ENCODE measurements at places on chromosomes 5 and 9.
A peak's percentile ranks its signal among the peaks of the same experiment; 100 is the strongest.

- no peak for DNase-seq
Observed at GRCh38 chr9:93244101-93244500, 60.2 kb downstream of the WNK2 start.

DNA sequence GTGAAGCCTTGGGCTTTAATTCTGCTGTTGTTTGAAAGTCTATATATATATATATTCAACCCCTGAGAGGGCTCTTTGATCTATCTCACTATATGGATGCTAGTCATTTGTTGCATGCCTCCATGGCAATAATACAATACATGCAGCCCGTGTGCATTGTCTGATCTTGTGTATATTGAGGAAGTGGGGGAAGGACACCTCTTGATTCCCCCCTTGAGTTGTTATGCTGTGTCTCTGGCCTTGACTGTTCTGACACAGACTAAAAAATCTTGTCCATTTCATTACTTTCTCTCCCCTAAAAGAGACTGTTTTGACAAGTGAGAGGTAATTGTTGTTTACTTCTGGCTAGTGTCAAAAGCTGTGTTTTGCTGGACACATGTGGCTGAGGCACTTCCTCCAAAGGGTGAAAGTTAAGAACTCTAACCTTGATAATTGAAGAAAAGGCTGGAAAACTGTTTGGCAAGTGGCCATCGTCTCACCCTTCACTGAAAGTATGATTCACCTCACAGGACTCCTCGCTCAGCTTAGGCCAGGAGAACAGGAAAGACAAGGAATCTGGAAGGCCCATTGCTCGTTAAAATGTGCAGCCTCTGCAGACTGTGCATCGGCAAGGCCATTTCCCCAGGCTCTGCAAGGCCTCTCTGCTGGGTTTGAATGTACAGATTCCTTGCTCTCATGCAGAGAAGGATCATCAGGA lies 304.0 kb downstream of the PRELID2 start:
- peak; percentile 64 for DNase-seq

DNA sequence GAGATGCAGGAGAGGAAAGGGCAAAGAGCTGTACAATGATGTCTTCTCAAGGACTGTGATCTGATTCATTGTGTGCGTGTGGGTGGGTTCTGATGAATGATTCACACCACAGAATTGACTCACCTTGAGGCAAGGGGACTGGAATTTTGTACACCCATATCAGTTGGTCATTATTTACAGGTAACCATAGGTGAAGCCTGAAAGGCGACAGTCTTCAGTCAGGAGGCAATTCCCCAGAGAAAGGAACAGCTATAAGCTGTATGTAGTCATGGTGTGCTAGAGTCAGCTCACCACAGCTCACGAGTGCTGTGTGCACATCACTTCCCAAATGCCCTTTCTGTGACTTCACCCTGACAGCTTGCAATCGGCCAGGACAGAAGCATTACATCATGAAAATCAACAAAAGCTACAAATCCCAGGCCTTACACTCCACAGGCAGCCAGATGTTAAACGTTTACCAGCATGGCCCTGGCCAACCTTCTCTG lies 87.6 kb upstream of the RPS23 start:
- DNase-seq = no peak

GRCh38 chr9:131530920-131531832 lies at the start of gene UCK1:
UCK1 (minus strand) TSS chr9:131531263; CDS start chr9:131531174, 89 bp downstream.
- peak; percentile 92 for DNase-seq

- no peak for DNase-seq
Observed at GRCh38 chr9:137089232-137089947, 2.6 kb downstream of the MAN1B1 start.

DNA sequence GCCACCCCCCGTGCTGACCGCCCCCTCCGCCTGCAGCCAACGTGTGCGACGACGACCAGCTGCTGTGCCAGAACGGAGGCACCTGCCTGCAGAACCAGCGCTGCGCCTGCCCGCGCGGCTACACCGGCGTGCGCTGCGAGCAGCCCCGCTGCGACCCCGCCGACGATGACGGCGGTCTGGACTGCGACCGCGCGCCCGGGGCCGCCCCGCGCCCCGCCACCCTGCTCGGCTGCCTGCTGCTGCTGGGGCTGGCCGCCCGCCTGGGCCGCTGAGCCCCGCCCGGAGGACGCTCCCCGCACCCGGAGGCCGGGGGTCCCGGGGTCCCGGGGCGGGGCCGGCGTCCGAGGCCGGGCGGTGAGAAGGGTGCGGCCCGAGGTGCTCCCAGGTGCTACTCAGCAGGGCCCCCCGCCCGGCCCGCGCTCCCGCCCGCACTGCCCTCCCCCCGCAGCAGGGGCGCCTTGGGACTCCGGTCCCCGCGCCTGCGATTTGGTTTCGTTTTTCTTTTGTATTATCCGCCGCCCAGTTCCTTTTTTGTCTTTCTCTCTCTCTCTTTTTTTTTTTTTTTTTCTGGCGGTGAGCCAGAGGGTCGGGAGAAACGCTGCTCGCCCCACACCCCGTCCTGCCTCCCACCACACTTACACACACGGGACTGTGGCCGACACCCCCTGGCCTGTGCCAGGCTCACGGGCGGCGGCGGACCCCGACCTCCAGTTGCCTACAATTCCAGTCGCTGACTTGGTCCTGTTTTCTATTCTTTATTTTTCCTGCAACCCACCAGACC lies 80.2 kb downstream of the NTNG2 start:
- peak; percentile 75 for DNase-seq

DNA sequence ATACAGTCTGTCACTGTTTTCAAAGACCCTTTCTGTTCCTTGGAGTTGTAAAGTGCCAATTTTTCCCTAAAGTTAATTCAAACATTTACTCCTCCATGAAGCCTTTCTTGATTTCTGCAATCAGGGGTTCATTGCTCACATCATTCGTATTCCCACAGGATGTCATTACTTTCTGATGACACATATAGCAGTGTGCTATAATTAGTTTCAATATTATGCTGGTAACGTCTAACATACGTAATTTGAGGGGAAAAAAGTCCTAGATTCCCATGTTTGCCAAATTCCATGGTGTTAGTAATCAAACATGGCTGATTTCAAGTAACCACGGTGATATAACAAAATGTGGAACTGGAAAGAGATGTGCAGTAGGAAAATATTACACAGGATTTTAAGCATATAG lies 468.2 kb upstream of the MEF2C start:
- DNase-seq = no peak

DNA sequence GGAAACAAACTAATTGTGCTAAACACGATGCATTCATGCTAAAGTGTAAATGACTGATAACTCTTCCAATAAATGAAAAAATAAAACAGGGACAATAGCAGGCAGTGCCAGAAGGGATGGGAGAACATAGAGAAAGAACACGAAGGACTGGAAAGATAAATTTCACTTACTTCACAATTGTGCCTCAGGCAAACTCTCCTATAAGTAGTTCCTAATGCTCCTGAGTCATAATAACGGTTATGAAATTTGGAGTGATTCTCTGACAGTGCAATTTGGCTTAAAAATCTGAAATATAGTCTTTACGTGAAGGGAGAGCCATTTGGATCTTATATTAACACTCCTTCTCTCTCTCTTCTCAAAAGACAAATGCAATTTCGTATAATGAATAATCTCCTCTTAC lies 2218.5 kb downstream of the MAT2B start:
- no peak for DNase-seq

DNA sequence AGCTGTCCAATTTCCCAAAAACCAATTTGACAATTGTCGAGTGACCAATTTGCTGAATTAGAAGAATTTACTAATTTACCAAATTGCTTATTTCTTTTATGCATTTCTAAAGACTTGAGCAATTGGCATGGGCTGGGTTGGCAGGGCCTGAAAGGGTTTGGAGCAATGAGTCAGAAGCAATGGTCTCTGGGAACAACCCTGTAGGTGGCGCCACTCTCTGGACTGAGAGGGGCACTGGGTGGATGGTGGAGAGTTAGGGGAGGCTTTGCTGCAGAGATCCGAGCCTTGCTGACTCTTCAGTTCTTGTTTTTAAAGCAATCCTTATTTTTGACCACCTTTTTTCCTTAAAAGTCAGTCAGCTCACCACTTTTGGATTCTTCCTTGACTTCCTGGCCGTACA lies 71.5 kb upstream of the RPS23 start:
- DNase-seq = no peak

DNA sequence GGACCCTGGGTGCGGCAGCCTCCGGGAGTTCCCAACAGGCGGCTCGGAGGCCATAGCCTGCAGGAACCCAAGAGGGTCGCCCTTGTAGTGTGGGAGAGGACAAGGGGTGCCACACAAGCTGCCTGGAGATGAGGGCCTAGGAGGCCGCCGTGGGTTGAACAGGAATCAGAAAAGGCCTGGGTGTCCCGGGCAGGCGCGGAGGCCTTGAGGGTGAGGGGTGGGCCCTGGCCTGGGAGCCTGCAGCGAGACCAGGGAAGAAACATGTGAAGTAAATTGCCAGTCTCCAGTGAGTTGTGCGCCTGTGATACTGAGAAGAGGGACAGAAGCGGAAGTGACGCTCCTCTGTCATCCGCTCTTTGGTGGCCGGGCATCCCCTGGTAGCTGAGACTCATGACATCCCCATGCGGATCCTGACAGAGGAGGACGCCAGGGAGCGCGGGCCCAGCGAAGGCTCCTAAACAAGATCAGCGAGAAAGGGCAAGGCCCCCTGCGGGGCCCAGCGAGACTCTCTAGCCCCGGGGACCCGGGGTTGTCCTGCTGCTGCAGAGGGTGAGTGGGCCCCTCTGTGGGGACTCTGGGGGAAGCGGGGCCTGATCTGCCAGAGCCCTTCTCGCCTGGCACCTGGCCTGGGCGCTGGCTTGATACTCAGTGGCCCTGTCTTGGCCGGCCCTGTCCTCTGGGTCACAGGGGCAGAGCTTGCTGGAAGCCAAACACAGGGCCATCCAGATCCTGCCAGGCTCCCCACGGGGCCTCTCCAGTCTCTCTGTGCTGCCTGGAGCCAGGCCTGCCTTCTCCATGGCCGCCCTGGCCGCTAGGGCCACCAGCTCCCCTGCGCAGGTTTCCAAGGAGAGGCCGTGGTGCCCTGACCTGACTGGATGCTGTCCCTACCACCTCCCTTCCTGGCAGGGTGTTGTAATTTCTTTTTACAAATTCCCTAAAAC lies 788.4 kb downstream of the TLE4 start:
- no peak for DNase-seq

DNA sequence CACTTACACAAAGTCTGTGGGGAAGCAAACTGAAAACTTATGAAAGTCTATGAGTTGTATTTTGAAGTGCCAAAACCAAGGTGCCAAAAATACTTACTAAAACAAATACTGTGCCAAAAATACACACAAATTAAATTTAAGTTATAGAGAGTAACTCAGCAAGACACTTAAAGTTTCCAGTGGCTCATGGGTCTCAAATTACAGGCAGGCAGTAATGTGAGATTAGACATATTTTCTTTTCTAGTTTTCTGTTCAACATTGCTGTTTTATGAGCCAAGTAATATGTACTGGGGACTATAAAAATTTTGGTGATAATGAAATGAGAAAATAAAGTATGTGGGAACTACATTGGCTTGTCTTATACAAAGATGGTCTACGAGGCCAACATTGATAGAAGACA lies 172.2 kb upstream of the SNX2 start:
- no peak for DNase-seq

DNA sequence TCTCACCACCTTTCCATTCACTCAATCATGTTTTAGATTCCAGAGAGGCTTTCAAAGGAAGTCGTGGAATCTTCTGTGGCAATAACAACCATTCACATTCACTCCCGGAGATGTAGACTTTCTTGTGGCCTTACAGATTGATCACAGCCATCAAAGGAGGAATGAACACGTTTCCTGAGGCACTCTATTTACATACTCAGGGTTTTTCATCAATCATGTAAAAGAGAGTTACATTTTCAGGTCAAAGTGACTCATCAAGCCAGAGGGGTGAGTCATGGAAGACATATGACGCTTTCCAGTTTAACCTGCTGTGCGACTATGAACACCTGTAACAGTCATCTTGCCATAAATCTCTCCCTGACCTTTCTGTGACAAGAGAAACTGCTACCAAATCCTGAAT lies 39.3 kb upstream of the RAD23B start:
- peak; percentile 83 for DNase-seq

- DNase-seq = no peak
Observed at GRCh38 chr5:112257976-112258375, 161.1 kb downstream of the EPB41L4A start.

GRCh38 chr9:69023650-69024049 lies 9.7 kb upstream of the PRKACG start:
- DNase-seq = no peak

GRCh38 chr9:100567856-100568255 lies 10.0 kb upstream of the CAVIN4 start:
- DNase-seq = no peak

DNA sequence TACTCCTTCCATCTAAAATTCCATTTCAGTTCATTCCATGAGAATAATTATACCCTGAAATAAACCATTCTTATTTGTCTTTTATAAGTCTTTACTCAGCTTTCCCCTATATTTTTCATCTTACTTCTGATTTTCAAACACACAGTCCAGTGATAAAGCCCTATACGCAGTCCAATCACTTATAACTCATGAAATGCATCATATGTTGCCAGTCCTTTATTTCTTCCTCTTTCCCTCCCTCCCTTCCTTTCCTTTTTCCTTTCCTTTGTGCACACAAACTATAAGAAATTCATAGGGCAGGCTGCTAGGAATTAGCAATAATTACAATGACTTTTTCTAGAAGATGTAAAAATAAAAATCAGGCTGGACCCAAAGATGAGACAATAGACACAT lies 58.8 kb upstream of the RPS23 start:
- DNase-seq = no peak

- no peak for DNase-seq
Observed at GRCh38 chr5:139138109-139138508, 60.1 kb downstream of the SIL1 start.

GRCh38 chr5:120153551-120153950 lies 310.5 kb upstream of the PRR16 start:
- DNase-seq = no peak

DNA sequence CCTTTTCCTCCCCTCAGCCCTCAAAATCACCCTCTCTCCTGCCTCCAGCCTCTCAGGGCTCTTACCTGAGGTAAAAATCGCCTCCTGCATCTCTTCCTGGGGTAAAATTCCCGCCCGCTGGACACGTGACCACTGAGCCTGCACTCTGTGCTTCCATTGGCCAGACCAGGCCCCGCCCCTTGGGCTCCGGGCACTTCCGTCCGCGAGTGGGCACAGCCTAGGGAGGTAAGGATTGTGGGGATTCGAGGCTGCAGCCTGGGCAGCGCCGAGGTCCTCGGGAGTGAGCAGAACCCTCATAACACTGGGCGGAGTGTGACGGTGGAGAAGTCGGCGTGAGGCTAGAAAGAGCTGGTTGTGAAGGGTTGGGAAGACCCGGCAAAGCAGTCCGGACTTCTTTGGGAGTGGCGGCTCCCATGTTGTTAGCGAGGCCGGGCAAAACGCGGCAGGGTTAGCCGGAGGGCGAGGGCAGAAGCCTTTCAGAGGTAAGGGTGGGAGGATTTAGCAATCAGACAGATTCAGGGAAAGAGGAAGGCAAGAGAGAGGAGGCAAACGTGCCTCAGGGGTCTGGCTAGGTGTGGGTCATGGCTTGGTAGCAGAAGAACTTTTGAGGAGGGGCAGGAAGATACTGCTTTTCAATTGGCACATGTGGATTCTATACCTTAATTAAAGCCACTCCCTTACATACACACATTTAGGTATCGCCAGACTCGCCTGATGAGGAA lies at the start of gene SHOC1:
Gene SHOC1 (minus strand): TSS at position 103 of the 722 bp plus-strand sequence. CDS start 3,519 bp downstream, outside the sequence.
- DNase-seq = no peak

GRCh38 chr9:27194401-27195091 lies 85.5 kb downstream of the TEK start:
- DNase-seq = no peak
